Peyer's patch (tissue), 4 donors: ENCODE measurements at places on chromosomes 13 and 19. TPM values are rescaled to one million over a fixed set of nuclear protein-coding genes. Genes with fewer than 3 reads are reported as not detected.

ATP4B gene
- total RNA-seq = not detected

DOCK6 gene
- 194 TPM for total RNA-seq

NDUFA7 gene
- 38.5 TPM for total RNA-seq

ODAD3 gene
- not detected for total RNA-seq

GIPC3 gene
- 0.13 TPM for total RNA-seq

ZNF69 gene
- 8.9 TPM for total RNA-seq

TEX101 gene
- total RNA-seq = not detected

TSHZ3 gene
- 3.4 TPM for total RNA-seq

LILRA1 gene
- total RNA-seq = not detected

CTXN1 gene
- total RNA-seq = 2.5 TPM

C19orf81 gene
- not detected for total RNA-seq

ARRDC5 gene
- 3.1 TPM for total RNA-seq

PLPPR3 gene
- not detected for total RNA-seq

UBE2L5 gene
- not detected for total RNA-seq

GAMT gene
- total RNA-seq = 3.1 TPM

VSTM1 gene
- total RNA-seq = not detected

GIPR gene
- 5.6 TPM for total RNA-seq
